ENCODE measurements at places on chromosomes 6 and 20.

- no peak for DNase-seq
These were observed 87.9 kb downstream of the PDE10A start for GRCh38 chr6:165575158-165575549.

DNA sequence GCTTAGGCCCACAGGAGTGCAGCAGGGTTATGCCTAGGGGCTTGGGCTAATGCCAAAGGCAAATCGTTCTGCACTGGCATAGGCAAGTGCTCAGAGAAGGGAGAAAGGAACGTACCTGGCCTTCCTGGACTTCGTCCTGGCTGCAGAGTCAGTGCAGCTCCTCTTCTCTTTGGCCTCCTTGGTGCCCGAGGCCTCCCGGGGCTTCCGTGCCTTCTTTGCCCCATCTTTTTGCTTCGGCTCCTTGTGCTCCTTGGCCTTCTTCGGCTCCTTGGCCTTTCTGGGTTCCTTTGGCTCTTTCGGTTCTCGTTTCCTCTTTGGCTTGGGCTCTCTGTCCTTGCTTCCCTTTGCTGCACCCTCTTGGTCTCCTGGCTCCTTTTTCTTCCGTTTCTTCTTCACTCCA is 85.2 kb downstream of the CHD6 start:
- no peak for DNase-seq

DNA sequence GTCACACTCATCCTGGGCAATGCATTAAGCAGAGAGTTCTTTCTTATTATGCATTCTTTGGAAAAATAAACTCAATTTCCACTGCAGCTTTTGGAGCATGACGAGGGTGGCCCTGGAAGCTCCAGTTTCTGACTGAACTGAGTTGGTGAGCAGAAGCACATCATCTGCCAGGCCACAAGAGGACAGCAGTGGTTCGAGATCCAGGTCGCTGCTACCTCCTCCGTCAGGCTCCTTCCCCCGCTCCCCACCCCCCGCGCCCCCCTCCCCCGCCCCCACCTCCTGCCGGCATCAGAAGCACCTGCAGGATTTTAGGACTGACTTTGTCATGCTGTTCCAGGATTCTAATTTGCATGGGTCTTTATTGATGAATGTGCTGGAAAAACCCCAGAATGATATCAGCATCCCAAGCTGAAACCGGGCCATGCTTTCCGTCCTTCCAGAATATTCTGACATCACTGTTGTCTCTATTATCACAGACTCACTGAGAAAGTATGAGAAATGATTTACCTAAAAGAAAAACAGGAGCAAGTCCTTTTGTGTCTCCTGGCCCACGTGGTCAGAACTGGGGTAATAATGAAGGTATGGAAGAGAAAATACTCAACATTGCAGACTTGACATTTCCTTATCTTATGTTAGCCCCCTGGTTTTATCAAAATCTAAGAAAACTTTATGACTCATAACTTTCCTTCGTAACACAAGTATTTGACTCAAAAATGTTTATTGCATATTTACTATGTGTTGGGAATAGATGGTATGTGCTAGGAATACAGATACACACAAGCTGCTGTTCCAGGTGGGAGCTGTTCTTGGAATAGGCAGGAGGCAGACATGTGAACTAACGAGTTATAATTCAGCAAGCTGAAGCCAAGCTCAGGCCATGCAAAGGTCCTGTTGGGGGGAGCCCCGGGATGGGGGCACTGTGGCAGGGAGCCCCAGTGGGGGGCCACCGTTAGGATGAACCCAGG is 220.2 kb upstream of the EXOC2 start:
- DNase-seq, result no peak

DNA sequence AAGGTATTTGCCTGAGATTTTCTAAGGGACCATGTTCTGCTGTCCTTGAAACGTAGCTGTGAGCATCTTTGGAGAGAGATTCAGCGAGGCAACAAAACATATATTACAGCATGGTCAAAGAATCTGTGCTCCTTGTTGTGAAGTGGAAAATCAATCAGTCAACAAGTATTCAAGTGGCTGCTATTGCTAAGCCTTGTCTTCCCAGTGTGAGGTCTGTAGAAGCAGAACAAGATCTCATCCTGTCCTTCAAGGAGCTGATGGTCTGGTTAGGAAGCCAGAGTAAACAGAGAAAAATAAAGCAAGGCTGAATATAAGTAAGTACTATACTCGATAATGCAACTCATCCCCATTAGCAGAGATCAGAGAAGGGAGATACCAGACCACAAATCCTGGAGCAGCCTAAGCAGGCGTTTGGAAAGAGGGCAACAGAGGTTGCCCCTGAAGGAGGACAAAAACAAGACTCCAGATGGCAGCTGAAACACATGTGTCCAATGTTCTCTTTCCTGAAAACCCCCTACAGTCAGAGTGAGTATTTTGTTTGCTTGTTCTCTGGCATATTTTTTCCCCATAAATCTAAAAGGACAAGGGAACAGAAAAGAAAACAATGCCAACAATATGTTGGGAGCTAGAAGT is 392.0 kb downstream of the SYNE1 start:
- no peak for DNase-seq

DNA sequence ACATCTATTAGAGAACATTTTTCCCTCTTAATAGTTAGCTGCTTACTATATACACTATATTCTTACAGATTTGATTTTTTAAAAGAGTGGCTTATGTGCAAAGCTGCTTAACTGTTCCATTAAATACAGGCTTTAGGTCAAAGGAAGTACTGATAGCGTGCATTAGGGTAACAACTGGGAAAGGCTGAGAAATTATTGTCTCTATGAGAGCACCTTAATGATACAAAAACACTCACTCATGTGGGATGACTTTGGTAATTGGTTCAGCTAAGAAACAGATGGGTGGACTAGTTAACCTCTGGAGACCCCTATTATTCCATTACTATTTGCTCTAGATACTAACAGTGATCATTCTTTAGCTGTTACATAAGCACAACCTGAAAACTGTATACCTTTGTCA is 4.0 kb downstream of the DCDC2 start:
- no peak for DNase-seq

DNA sequence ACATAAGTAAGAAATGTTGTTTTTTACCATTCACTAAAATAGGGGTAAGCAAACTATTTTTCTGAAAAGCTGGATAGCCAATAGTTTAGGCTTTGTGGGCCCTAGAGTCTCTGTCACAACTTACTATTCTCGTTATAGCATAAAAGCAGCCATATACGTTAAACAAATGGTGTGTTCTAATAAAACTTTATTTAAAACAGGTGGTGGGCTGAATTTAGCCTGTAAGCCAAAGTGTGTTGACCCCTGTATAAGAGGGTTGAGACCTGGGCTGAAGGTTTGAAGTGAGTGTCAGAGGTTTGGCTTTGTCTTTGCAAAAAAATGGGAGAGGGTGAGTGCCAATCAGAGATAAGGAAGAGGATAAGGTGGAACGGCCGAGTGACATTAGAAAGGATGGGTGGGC is 197.2 kb downstream of the RNF144B start:
- DNase-seq, result no peak

GRCh38 chr6:100176311-100176950 is 182.4 kb upstream of the MCHR2 start:
- no peak for DNase-seq

GRCh38 chr6:13916230-13916944 is 8.4 kb upstream of the RNF182 start:
- DNase-seq, result no peak

GRCh38 chr6:140134224-140134623 is 759.8 kb upstream of the CITED2 start:
- DNase-seq, result no peak

DNA sequence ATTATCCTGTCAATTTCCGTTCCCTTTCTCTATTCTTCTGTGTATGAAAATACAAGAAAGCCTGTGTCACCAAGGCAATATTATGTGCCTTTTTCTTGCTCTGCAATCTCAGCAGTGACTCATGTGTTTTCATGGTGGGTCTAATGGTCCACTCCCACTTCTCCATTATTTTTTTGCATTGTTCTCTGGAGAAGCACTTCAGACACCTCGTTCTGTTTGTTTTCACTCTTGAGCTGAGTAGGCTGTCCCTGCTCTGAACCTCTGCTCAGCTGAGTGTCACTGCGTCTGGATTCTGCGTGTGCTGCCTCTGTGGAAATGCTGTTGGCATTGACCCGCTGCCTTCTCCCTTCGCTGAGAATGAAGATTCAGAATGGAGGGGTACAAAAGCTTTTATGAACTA is 230.6 kb downstream of the TMEM242 start:
- no peak for DNase-seq

GRCh38 chr6:35496841-35497570 is at the start of gene TEAD3:
Gene TEAD3 (minus strand): TSS chr6:35497079.
- DNase-seq, result peak; percentile 64

DNA sequence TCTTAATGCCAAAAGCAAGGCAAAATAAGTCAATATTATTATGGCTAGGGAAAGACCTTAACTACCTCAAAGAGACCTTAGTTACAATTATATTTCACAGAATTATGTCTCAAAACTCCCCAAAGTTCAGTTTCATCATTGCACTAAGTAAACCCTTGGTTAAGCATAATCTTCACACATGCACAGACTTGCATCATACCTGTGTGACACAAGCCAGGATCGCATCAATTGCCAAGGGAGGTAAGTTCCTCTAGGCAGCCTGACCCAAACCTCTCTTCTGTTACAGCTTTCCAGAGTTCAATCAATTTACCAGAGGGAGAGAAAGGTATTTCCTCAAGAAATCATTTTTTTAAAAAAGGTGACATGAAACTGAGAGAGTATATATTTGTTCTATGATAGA is 31.9 kb upstream of the PRSS35 start:
- no peak for DNase-seq

DNA sequence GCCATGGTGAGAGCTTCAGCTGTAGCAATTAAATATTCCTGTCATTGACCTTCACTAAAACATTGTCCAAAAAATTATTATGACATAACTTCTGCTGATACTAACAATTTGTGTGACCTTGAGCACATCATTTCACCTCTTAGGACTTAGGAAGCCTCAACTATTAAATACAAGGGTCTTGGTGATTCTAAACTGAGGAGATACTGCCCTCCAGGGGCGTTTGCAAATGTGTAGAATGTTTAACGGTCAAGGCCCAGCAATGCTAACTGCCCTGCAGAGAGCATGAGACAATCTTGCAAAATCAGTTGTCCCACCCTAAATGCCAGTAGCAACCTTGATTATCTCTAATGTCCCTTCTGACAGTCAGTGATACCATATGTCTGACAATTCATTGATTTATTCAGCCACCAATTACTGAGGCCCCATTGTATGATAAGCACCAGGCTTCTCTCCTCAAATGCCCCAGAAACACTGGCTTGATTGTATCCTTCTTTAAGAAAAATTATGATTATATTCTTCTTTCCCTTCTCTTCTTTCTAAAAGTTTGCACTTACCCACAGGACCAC is 284.1 kb upstream of the PLN start:
- no peak for DNase-seq

- no peak for DNase-seq
These were observed 16.6 kb upstream of the TRIM27 start for GRCh38 chr6:28940294-28940857.
